AG04450 (cell line): ENCODE measurements at places on chromosomes 12 and 14.
A peak's percentile ranks its signal among the peaks of the same experiment; 100 is the strongest.

DNA sequence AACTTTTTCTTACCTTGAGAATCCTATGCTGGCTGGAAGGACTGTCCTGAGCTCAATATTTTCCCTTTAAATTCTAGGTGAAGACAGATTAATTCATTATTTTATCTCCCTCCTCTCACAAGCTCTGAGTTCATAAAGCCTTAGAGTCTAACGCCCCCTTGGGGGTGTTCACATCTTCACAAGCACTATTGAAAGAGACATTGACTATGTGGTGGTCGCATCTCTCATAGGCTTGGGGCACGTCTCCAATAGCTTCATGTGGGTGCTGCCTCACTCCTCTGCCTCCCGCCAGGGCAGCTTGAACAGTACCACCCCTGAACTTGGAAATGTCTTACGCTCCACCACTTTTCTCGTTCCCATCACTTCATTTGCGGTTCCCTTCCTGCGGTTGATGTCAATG, 106.2 kb downstream of the UNC79 start:
- no peak for DNase-seq

DNA sequence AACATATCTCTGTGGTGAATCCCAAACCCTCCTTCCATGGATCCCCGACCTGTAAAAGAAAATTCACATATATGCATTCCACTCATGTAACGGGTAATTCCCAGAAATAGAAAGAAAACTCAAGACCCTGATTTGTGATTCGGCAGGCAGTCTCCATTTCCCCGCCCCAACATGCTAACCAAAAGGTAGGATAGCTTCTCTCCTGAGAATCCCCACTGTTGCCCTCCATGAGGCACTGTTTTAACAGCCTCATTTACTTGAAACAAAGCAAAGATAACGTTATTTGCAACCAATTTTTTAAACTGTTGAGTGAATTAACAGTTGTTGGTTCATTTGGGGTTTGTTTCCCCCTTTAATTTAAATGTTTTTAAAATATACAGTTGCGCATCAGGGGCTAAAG, 774 bp upstream of the SLC2A13 start:
- DNase-seq: no peak

DNA sequence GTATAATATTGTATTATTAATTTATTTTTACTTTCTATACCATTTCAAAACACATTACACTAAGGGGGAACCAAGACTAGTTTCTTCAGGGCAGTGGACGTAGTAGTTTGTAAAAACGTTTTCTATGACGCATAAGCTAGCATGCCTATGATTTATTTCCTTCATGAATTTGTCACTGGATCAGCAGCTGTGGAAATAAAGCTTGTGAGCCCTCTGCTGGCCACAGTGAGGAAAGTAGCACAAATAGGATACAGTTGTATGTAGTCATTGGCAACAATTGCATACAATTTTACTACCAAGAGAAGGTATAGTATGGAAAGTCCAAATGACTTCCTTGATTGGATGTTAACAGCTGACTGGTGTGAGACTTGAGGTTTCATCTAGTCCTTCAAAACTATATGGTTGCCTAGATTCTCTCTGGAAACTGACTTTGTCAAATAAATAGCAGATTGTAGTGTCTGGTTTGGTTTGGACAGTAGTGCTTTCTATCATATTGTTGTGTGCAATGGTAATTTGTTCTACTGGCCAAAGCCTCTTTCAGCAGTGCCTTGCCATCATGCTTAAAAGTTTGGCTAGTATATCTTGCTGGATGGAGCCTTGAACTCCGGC, 24.3 kb upstream of the PLEKHD1 start:
- DNase-seq: peak; percentile 80

DNA sequence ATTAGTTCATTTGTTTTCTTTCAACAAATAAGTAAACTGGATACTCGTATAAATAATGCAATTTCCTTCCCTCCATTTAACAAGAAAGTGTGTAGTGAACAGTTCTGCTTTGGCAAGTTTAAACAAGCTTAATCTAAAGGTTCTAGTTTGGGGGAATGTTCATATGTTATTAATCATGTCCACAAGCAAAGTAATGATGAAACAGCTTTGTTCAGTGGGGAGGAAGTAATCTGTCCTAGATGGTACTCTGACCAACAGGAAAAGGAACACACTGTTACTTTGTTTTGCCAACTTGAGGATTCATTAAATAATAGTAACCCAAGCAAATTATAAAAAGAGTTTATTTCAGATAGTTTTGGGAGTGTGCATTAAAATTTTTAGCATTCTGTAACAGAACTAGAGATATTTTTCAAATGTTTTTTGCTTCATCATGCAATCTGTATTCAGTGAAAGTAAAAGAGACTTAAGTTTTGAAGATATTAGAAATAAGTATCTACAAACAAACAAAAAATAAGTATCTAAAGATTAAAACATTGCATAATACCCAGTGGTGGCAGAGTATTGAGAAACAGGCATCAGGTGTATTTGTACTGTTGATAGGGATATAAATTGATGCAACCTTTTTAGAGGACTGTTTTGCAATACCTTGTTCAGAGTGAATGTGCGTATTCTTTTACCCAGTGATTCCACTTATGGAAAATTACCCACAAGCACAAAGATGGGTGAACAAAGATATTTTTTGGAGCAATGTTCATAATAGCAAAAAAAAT, 61.1 kb downstream of the RAB35 start:
- DNase-seq: no peak

DNA sequence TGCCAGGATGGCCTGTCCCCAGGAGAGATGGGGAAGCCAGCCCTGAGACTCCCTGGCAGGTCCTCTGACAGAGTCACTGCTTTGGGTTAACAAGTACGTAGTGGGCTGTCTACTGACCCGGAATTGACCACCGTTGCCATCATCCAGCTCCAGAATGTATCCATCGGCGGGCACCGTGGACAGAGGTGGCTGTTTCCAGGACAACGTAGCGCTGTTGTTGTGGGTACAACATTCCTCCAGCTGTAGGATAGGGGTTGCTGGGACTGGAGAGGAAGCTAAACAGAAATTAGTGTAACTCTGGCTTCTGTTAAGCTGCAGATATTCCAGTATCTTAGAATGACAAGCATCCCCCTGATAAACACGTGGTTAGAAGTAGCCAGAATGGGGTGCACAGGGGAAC, 56.3 kb upstream of the PYGL start:
- DNase-seq: no peak

DNA sequence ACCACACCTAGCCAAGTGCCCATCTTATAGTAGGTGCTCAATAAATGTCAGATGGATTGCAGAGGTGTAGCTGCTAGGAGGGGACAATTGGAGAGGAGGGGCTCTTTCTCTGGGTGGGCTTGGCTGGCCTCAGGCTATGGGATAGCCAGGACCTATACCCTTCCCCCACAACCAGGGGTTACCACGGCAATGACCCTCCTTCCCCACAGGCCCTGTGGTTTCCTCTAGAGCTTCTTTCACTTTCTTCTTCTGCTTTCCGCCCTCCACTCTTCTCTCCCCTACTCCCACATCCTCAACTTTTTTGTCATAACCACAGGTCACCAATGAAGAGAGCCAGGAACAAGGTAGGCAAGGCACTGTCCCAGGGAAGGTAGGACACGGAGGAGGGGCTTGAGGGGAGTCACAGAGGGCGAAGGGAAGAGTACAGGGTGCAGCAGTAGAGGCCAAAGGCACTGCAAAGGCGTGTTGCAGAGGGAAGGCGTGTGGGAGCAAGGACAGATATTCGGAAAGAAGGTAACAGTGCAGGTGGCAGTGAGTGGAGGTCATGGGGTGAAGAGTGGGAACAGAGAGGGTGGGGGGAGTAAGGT, 1.9 kb upstream of the ITGB7 start:
- no peak for DNase-seq
